T-helper 1 cell treated with Interleukin-12 subunit alpha and Interleukin-12 subunit beta and Interleukin-4 antibody, amounts not matched to agents 30 ng/mL and 1 ng/mL, for 36 hours (primary cell): ENCODE measurements at places on chromosomes 1 and 21. TPM values are rescaled to one million over a fixed set of nuclear protein-coding genes. Genes with fewer than 3 reads are reported as not detected.

The C4BPA gene
- total RNA-seq, result not detected in 2 replicates

The HAPLN2 gene
- total RNA-seq, result not detected in 2 replicates

The RSPO1 gene
- total RNA-seq, result not detected in 2 replicates

The TUFT1 gene
- total RNA-seq, result 2.7 and 2.9 TPM in 2 replicates

The HSD3B2 gene
- total RNA-seq, result not detected in 2 replicates

The RAB25 gene
- 0.56 TPM in 1 of 2 replicates, not detected in the other for total RNA-seq

The C1orf53 gene
- 0.39 and 0.78 TPM in 2 replicates for total RNA-seq

The DNAJC28 gene
- total RNA-seq, result 0.15 and 0.17 TPM in 2 replicates

The OR2T12 gene
- total RNA-seq, result not detected in 2 replicates

The KLHDC9 gene
- total RNA-seq, result not detected in 2 replicates

The PIGC gene
- 23.5 and 24.7 TPM in 2 replicates for total RNA-seq

The TMPRSS2 gene
- total RNA-seq, result 0.07 TPM in 1 of 2 replicates, not detected in the other

The SPATA46 gene
- not detected in 2 replicates for total RNA-seq

The FGR gene
- 0.15 and 0.22 TPM in 2 replicates for total RNA-seq

The OPTC gene
- total RNA-seq, result not detected in 2 replicates

The FAM76A gene
- 15.5 and 16.1 TPM in 2 replicates for total RNA-seq

The LRRC71 gene
- total RNA-seq, result not detected in 2 replicates

The DENND2D gene
- total RNA-seq, result 262 and 263 TPM in 2 replicates

The CD34 gene
- not detected in 2 replicates for total RNA-seq

The WNT9A gene
- 0.27 TPM in 2 replicates for total RNA-seq

The TMEM61 gene
- total RNA-seq, result not detected in 2 replicates

The KIF17 gene
- not detected in 2 replicates for total RNA-seq

The PWP2 gene
- total RNA-seq, result 7.1 and 10.8 TPM in 2 replicates

The LAX1 gene
- 12.6 and 14.6 TPM in 2 replicates for total RNA-seq

The IGSF9 gene
- not detected in 2 replicates for total RNA-seq

The SPRR3 gene
- not detected in 2 replicates for total RNA-seq

The HCN3 gene
- total RNA-seq, result 2.3 and 2.5 TPM in 2 replicates

The RHD gene
- not detected in 2 replicates for total RNA-seq

The RIPPLY3 gene
- total RNA-seq, result not detected in 2 replicates

The FTCD gene
- 0.63 TPM in 1 of 2 replicates, not detected in the other for total RNA-seq

The NAV1 gene
- 2.2 and 2.3 TPM in 2 replicates for total RNA-seq

The B3GALT6 gene
- total RNA-seq, result 30.8 and 32.5 TPM in 2 replicates
